Cardiac ventricle fibroblast (primary cell): ENCODE measurements at places on chromosomes 12 and 14. TPM values are rescaled to one million over a fixed set of nuclear protein-coding genes. Genes with fewer than 3 reads are reported as not detected.

Gene KRT71
- not detected in 2 replicates for total RNA-seq

Gene PPP4R3A
- total RNA-seq = 37.9 and 49.7 TPM in 2 replicates

Gene COCH
- total RNA-seq = 0.20 TPM in 1 of 2 replicates, not detected in the other

Gene TPH2
- not detected in 2 replicates for total RNA-seq

Gene DPF3
- total RNA-seq = 0.19 and 0.29 TPM in 2 replicates

Gene TAS2R13
- 0.15 and 0.37 TPM in 2 replicates for total RNA-seq

Gene CD163
- not detected in 2 replicates for total RNA-seq

Gene YAF2
- total RNA-seq = 9.0 and 13.8 TPM in 2 replicates

Gene CACNA1C
- total RNA-seq = 8.2 and 9.9 TPM in 2 replicates

Gene SLC25A47
- not detected in 2 replicates for total RNA-seq

Gene PTPN6
- total RNA-seq = 0.20 TPM in 1 of 2 replicates, not detected in the other

Gene HOXC5
- total RNA-seq = not detected in 2 replicates

Gene LRRC23
- 7.3 and 16.7 TPM in 2 replicates for total RNA-seq

Gene ERP29
- total RNA-seq = 56.0 and 58.0 TPM in 2 replicates

Gene NPFF
- total RNA-seq = not detected in 2 replicates

Gene NANOG
- not detected in 2 replicates for total RNA-seq

Gene KLRC2
- total RNA-seq = not detected in 2 replicates

Gene IL31
- total RNA-seq = not detected in 2 replicates

Gene SRGAP1
- 15.5 and 17.4 TPM in 2 replicates for total RNA-seq

Gene SIX6
- not detected in 2 replicates for total RNA-seq

Gene PTGES3
- 72.7 and 74.6 TPM in 2 replicates for total RNA-seq

Gene CAPS2
- total RNA-seq = 1.5 and 2.4 TPM in 2 replicates

Gene KCNC2
- not detected in 2 replicates for total RNA-seq

Gene CLEC4C
- not detected in 2 replicates for total RNA-seq

Gene SMIM41
- not detected in 2 replicates for total RNA-seq

Gene RNFT2
- 0.78 and 3.2 TPM in 2 replicates for total RNA-seq

Gene GDF3
- not detected in 2 replicates for total RNA-seq

Gene AVPR1A
- total RNA-seq = not detected in 2 replicates

Gene LYZ
- total RNA-seq = 0.31 TPM in 1 of 2 replicates, not detected in the other

Gene PRPF40B
- 6.0 and 7.6 TPM in 2 replicates for total RNA-seq

Gene COX8C
- total RNA-seq = not detected in 2 replicates

Gene IRAK3
- 18.3 and 18.7 TPM in 2 replicates for total RNA-seq

Gene CLEC4D
- not detected in 2 replicates for total RNA-seq

Gene GSG1
- total RNA-seq = 0.34 and 1.5 TPM in 2 replicates

Gene FSCB
- total RNA-seq = not detected in 2 replicates

Gene GPRC5A
- total RNA-seq = 2.2 and 2.6 TPM in 2 replicates

Gene PRB2
- not detected in 2 replicates for total RNA-seq

Gene CMA1
- not detected in 2 replicates for total RNA-seq

Gene LALBA
- not detected in 2 replicates for total RNA-seq

Gene SDSL
- total RNA-seq = 2.2 and 4.5 TPM in 2 replicates

Gene SOX5
- 0.81 and 1.6 TPM in 2 replicates for total RNA-seq

Gene MYBPC1
- total RNA-seq = not detected in 2 replicates

Gene GNB3
- 0.20 and 2.4 TPM in 2 replicates for total RNA-seq

Gene PRKD1
- total RNA-seq = 18.7 and 23.9 TPM in 2 replicates

Gene C12orf60
- total RNA-seq = 1.8 and 3.7 TPM in 2 replicates

Gene PSMD9
- total RNA-seq = 39.6 and 74.4 TPM in 2 replicates

Gene WSCD2
- total RNA-seq = not detected in 2 replicates

Gene RPGRIP1
- total RNA-seq = not detected in 2 replicates

Gene PSMA3
- 83.3 and 90.4 TPM in 2 replicates for total RNA-seq

Gene C12orf50
- total RNA-seq = not detected in 2 replicates

Gene FAM234B
- 5.3 and 7.6 TPM in 2 replicates for total RNA-seq

Gene SLC35E3
- total RNA-seq = 4.1 and 5.4 TPM in 2 replicates

Gene TPPP2
- total RNA-seq = not detected in 2 replicates

Gene HEATR5A
- 14.9 and 26.4 TPM in 2 replicates for total RNA-seq

Gene AKAP3
- 0.68 and 2.1 TPM in 2 replicates for total RNA-seq

Gene FOS
- 192 and 244 TPM in 2 replicates for total RNA-seq

Gene TMEM63C
- total RNA-seq = not detected in 2 replicates
